Activated CD4-positive, CD25-positive, alpha-beta regulatory T cell treated with anti-CD3 and anti-CD28 coated beads, Interleukin-2, amount 50 U/mL, for 24 hours (primary cell): ENCODE measurements at places on chromosomes 4 and X.

DNA sequence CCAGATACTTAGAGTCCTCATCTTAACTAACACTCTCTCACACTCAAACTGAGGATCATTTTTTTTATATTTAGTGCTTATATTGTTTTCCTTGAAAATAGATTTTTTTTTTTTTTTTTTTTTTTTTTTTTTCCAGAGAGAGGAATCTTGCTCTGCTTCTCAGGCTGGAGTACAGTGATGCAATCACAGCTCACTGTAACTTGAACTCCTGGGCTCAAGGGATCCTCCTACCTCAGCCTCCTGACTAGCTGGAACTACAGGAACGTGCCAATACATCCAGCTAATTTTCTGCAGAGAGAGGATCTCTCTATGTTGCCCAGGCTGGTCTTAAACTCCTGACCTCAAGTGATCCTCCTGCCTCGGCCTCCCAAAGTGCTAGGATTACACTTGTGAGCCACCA lies 650.3 kb upstream of the ATOH1 start:
- no peak for ATAC-seq

DNA sequence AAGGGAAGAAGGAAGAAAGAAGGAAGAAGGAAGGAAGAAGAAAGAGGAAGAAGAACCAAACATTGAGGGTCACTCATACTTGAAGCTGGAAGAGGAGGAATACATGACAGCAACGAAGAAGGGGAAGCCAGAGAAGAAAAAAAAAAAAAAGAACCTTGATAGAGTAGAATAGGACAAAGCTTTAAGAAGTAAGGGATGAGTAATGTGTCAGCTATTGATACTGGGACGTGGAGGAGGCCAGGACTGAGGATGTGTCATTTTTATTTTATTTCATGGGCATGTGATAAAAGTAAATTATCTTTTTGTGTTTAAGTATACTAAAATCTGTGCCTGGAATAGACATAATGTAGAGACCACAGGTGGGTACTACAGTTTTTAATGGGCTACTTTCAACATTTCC lies 6.4 kb downstream of the EDA2R start:
- no peak for ATAC-seq

DNA sequence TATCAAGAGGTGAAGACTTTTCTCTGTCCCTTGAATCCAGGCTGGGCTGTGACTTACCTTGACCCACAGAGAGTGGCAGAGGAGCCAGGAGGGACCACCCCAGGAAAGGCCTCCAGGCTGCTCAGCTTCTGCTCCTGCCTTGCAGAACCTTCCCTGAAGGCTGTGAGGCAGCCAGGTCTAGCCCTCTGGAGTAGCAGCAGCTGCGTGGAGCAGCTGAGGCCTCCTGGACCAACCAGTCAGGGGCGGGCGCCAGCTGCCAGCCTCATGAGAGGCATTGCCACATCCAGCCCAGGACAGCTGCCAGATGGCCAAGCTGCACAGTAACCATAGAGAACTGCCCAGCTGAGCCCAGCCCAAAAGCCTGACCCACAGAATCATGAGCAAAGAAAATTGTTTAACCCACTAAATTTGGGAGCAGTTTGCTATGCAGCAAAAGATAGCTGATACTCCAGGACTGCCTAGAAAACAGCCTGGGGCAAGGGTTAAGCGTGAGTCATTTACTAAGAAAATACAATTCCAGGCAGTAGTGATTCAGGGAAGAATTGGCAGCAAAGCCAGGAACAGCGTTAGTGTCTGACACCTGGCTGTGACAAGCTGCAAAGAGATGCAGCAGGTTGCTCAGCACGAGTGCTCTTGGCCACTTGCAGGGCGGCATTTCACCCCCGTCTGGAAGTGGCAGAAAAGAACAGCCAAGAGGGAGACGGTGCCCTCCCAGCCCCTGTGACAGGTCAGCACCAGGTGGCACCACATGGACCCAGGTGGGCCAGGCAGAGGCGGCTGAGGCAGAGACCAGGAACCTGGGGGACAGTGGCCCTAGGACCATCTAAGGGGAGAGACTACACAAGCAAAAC lies 14.7 kb upstream of the PDE6B start:
- no peak for ATAC-seq

DNA sequence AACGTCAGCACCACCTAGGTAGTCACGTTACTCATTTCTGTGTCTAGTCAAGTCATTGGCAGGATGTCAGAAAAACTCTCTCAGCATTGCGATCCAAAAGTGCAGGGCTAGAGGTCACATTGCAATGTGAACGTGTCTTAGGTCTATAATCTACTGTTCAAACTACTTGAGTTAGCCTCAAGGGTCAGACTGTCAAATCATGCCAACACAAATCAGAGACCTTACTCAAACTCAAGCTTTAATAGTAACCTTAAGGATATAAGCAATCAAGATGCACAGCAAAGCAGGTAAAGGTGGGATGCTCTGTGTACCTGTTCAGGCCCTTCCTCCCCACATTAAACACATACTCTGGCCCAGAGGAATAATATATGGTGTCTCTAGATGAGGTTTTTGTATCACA lies 114.4 kb upstream of the NOCT start:
- no peak for ATAC-seq

- no peak for ATAC-seq
These were observed 26.9 kb downstream of the XK start for GRCh38 chrX:37712458-37712857.

DNA sequence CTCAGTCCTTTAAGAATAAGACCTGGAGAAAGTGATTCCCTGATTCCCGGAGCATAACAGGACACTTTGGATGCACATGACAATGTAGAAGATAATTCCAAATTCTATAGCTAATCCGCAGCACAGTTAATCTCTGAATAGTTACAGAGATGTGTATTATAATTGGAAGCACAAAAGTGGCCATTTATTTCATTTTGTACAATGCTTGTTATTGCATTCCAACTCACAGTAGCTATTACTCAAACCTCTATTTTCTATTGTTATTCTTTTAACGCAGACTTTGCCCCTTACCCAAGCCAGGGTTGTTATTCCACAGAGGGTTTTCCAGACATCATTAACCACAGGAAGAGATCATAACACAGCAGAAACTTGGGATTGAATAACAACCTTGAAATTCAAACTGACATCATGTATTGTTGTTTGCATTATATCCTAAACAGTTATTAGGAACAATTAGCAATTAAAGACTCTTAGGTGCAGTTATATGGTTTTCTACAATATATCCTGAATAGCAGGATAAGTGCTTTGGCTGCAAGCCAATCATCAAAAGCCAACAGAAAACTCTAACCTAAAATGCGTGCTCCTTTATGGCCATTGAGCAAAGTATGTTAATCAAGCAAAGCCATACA lies 984.0 kb upstream of the TENM3 start:
- ATAC-seq: no peak

GRCh38 chr4:118360106-118360505 lies 7.3 kb upstream of the PRSS12 start:
- ATAC-seq: no peak

- ATAC-seq: no peak
These were observed 8.1 kb upstream of the FGFR3 start for GRCh38 chr4:1784789-1785591.

DNA sequence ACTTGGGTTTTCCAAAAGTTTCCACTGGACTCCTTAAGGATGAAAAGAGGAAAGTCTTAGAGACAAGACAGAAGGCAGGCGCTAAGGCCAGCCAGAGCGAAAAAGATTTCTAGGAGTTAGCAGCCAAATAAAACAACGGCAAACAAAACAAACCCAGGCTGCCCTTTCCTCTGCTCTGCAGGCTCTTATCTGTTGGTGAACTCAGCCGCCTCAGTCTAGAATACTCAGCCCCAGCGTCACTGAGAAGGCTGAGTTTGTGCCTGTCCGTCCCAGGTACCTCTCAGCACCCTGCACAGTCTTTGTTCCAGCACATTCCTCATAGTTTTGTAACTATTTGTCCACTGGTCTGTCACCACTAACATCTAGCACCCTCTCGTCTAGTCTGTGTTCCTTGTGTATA lies 75.6 kb upstream of the FAM9C start:
- no peak for ATAC-seq

GRCh38 chr4:8785656-8786142 lies 85.9 kb downstream of the HMX1 start:
- ATAC-seq: no peak

- no peak for ATAC-seq
These were observed 150.1 kb downstream of the AR start for GRCh38 chrX:67693928-67694327.

- ATAC-seq: no peak
These were observed 1566.5 kb upstream of the PCDH7 start for GRCh38 chr4:29153642-29154041.

DNA sequence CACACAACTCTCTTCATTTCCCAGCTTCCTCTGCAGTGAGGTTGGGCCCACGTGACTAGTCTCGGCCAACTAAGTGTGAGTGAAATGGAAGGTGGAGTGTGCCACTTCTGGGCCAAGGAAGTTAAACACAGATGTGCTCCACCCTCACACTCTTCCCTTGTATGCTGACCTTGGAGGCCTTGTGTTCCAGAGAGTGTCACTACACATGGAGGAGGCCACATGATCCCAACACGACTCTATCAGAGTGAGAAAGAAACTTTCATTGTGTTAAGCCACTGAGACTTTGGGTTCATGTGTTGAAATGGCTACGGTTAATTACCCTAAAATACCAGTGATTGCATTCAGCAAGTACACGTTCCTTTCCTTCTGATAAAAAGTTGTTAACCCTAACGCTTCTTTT lies 55.1 kb downstream of the TBC1D9 start:
- no peak for ATAC-seq

DNA sequence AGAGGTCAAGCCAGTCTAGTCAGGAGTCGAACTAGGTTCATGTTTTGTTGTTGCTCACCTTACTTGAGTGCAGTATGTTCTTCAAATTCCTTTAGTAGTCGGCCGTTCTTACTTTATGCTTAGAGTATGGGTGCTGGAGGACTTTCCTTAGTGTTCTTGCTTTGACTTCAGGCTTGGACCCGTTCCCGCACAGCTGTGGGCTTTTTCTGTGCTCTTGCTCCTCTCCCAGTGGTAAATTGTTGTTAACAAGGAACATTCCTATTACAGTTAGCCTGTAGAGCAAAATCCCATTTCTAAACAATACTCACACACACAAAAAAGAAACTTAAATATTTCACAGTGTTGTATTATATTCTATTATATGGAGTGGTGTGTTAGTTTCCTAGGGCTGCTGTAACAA lies 113.5 kb downstream of the RAP1GDS1 start:
- no peak for ATAC-seq

- ATAC-seq: peak; percentile 37
These were observed at the start of gene COL25A1 for GRCh38 chr4:109302361-109303139. Gene COL25A1, minus strand, starts transcription at chr4:109302658.

GRCh38 chr4:125808022-125808421 lies 493.3 kb downstream of the FAT4 start:
- no peak for ATAC-seq
